ENCODE measurements at places on chromosomes 7 and 10.

GRCh38 chr10:133139551-133140065 lies 20.4 kb upstream of the KNDC1 start:
- no peak for DNase-seq

GRCh38 chr7:36287371-36288241 lies 102.1 kb upstream of the ANLN start:
- DNase-seq, result peak; percentile 42

- DNase-seq, result no peak
Observed at GRCh38 chr7:109020251-109020650, 450.6 kb downstream of the DNAJB9 start.

DNA sequence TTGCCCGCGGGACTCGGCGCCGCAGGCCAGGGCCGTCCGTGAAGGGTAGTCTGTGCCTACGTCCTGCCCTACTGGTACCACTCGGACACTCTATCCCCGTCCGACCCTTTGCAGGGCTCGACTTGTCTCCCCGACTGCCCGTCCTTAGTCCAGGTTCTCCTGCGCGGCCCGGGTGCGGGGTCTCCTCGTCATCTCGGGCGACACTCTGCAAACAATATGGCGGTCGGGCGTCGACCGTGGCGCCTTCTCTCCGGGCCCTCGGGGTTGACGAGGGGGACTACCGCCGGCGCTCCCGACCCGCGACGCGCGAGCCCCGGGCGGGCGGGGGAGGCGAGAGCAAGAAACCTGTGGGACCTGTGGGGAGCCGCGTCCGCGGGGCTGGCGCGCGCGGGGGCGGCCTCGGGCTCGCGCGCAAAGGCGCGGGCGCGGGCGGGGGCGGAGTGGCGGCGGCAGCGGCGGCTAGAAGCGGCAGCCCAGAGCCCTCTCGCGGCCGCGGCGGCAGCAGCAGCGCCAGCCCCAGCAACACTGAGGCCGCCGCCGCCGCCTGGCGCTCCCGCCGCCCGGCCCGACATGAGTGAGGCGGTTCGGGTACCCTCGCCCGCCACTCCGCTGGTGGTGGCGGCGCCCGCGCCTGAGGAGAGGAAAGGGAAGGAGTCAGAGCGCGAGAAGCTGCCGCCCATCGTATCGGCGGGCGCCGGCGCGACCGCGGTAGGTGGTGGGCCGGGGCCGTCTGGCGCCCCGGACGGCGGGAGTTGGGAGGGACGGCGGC lies at the start of gene HECTD2:
HECTD2 (plus strand) TSS at position 476 of the 769 bp plus-strand sequence; CDS start at position 571, 95 bp downstream.
- DNase-seq, result peak; percentile 38

GRCh38 chr7:73682745-73683055 lies 553 bp downstream of the DNAJC30 start:
- DNase-seq, result no peak

DNA sequence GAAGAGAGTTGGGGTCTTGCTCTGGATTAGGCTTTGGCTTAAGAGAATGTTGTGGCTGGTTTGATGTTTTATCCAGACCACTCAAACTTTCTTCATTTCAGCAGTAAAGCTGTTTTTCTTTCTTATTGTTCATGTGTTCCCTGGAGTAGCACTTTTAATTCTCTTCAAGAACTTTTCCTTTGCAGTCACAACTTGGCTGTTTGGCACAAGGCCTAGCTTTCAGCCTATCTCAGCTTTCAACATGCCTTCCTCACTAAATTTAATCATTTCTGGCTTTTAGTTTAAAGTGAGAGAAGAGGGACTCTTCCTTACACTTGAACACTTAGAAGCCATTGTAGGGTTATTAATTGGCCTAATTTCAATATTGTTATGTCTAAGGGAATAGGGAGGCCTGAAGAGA lies 18.1 kb downstream of the CCDC126 start:
- no peak for DNase-seq

DNA sequence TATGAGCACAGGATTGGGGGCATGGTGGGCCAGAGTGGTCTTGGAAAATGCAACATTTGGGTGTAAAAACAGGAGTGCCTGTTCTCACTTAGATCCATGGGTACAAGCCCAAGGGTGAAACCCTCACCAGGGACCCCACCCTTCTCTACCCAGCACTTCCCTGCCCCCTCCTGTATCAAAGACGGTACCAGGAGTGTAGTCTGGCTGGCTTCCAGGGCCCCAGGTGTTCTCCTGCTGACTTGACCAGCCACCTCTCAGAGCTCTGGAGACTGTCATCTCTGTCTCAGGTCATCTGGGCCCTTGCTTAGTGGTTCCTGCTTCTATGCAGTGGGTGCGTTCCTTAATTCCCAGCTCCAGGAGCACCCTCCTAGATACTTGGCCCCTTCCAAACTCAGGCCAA lies 447.2 kb downstream of the LRMDA start:
- DNase-seq, result no peak

DNA sequence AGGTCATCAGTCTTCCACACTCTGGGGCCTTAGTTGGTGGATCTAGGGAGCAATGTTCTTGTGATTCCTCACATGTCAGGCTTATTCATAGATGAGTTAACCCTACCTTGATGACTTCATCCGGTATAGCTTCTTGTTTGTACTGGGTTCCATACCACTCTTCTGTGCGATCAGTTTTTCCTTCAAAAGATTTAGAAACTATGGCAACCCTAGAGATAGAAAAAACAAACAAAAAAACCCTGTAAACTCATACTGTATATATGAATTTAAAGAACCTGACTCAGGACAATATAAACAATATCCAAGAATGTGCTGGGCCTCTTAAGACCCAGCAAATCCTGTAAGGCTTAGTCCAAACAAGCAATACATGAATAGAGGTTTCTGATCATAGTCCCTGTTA lies 83.5 kb downstream of the IDE start:
- no peak for DNase-seq

DNA sequence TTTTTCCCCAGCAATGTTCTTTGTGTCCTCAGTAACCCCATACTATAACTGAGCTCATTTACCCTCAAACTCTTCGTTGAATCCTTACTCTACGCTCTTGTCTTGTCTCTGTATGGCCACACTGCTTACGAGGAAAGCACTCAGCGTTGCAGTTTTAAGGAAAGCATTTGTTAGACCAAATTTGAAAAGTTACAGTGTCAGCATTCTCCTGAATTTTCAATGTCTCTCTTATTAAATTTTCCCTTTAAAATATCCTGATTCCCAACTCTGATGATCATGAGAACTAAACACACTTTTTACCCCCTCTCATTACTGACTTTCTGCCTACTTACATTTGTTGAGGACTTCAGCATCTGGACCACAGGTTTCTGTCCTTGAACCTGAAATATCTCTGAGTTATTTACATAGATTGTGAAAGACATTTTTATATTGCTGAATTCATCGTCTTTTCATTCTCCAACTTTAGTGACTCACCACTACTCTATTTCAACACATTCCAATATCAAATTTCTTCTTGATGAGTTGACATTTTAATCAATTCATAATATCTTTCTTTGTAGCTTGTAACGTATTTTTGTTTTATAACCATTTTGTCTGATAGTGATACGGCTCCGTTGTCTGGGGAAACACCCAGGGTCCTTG lies 19.8 kb upstream of the VWDE start:
- DNase-seq, result no peak

DNA sequence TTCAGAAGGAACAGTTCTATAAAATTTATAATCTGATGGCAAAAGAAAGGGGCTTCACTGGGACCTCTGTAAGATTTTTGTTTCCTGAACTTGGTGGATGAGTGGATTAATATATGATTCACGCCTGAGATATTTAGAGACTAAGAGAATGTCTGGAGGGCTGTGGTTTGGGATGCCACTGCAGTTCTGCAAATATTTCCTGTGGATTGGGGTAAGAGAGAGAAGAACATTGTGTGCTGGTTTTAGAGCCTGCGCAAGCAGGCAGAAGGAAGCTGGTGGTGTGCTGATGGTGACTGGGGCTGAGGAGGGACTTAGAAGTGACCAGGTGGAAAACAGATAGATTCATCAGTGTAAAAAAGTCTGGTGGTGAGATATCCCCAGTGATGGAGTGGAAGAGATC lies 87.0 kb downstream of the SUGCT start:
- DNase-seq, result no peak

GRCh38 chr10:110151467-110151866 lies 55.9 kb upstream of the MXI1 start:
- peak; percentile 4 for DNase-seq

GRCh38 chr10:66931340-66931948 lies 5.6 kb downstream of the LRRTM3 start:
- no peak for DNase-seq

DNA sequence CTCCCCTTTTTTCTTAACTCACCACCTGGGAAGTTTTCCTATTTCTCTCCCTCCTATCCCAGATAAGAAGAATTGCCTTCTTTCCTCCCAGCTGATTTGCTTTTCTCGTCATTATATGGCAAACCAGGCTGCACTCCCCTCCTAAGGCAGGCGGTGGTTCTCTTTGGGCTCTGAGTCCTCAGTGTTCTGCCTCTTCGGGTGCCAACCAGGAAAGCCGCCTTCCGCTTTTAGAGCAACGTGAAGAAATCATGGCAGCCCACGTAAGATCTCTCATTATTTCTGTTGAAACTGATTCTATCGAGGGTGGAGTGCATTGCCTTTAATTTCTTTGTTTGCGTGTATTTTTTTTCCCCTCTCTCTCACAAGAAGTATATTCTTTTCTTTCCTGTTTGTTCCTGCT lies 141.9 kb downstream of the CUX1 start:
- DNase-seq, result no peak

DNA sequence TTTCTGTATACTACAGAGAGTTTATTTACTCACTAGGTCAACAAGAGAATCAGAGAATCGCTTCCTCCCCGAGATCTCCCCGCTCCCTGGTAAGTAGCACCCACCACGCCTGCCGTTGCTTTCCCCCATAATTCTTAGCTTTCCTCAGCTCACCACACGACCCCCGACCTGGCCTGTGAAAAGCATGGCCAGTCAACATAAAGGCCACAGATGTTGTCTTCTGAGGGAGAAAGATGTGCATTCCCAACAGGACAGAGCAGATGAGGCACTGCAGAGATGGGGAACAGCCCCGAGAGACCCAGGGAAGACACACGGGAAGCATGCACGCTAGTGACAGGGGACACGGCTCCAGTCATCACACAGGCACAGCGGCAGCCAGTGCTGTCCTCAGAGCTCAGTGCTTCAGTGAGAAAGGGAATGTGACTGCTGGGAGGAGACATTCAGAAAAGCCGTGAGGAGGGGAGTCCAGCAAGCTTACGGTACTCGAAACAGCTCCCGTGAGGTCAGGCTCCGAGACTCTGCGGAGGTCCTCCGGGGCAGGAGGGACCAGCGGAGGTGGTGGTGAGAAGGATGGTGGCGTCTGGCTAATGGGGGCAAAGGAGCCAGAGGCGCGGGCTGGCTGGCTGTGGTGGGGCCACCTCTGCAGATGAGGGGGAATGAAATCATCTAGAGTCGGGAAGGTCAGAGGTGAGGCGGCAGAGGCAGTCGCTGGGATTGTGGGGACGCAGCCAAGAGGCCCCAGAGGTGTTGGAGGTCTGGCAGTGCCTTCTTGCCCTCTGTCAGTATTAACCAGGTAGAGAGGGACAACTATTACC lies 123.4 kb upstream of the PDLIM1 start:
- no peak for DNase-seq

GRCh38 chr7:24728503-24729364 lies 28.5 kb downstream of the GSDME start:
- DNase-seq, result no peak

DNA sequence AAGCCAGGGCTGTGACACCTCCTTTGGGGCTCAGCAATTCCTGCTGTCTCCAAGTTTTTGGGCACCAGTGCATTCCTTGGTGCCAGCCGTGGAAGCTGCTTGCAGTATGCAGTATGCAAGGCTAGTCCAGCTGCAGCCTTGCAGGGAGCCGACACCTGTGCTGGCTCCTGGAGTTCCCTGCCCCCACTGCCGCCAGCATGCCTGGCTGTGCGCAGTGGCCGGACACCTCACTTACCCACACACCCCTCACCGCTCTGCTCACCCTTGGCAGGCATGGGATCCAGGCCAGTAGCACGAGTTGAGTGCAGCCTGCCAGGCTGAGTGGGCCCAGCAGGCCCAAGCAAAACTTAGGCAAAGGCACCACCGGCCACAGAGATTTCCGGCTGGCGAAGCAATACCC lies 77.4 kb downstream of the SAMD9 start:
- DNase-seq, result no peak

GRCh38 chr7:137948083-137948844 lies 53.6 kb downstream of the CREB3L2 start:
- no peak for DNase-seq

DNA sequence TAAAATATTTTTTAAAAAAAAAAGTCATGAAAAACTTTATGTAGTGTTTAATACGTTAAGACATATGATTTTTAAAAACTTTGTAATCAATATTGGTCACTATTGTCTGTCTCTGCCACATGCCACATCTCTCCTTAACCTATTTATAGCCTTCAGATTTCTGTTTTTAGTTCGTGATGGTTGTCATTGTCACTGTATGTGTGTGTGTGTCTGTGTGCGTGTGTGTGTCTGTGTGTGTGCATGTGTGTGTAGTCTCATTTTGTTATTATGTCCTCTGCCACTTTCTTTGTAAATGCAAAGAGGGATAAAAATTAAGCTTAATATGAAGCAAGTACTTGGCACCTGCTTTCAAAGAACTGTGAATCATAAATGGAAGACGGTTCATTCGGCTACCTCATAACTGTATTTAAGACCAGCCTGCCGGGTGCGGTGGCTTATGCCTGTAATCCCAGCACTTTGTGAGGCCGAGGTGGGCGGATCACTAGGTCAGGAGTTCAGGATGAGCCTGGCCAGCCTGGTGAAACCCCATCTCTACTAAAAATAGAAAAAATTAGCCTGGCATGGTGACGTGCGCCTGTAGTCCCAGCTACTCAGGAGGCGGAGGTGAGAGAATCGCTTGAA lies 354.0 kb downstream of the ARL4A start:
- no peak for DNase-seq

All from NCI-H2107 (cell line).